ENCODE measurements at places on chromosomes 12 and 14.

GRCh38 chr12:109737631-109738030 lies 24.0 kb downstream of the FAM222A start:
- no peak for DNase-seq

GRCh38 chr14:79056879-79057278 lies 886.7 kb downstream of the NRXN3 start:
- no peak for DNase-seq

- no peak for DNase-seq
Observed at GRCh38 chr12:63821781-63822251, 22.7 kb upstream of the SRGAP1 start.

DNA sequence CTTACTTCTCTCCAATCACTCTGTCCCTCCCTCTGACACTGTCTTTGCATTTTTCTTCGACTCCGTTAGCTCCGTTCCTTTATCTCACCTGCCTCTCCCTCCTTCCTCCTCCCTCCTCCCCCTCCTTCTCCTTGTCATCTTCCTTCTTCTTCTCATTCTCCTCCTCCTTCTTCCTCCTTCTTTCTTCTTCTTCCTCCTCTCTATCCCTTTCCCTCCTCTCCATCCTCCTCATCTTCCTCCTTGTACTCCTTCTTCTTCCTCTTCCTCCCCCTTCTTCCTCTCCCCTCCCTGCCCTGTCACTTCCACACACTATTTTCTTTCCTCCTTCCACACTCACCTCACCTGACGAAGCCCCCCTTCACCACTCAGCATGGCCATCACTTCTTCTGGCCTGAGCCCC lies 53.0 kb downstream of the HSPB8 start:
- no peak for DNase-seq

DNA sequence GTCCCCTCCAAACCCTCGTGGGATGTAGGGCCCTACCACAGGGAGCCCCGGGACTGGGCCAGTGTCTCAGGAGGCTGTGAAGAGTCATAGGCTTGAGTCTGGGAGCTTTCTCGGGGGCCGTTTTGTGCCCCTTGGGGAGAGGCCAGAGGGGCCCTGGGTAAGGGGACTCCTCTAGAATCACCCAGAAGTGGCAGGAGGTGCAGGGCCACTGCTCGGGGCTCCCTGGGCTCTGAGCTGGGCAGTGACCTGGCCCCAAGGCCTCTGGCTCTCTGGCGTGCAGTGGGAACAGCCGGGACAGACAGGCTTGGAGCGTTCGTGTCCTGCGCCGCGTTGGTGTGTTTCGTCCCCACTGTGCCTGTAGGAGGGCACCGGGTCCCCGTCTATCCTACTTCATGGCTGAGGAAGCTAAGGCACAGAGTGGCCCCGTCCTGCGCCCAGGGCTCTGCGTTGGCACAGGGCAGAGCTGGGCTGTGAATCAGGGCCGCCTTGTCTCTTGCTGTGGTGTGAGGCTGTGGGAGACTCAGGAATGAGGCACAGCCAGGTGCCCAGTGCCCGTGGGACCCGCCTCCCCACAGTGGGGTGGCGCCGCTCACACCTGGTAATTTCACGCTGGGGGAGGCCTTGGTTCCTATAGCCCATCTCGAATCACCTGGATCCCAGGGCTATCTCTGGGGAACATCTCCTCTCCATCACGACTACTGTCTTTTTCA lies 23.8 kb upstream of the KIF26A start:
- no peak for DNase-seq
